EL (cell line): ENCODE measurements at places on chromosomes 13 and 19.
A peak's percentile ranks its signal among the peaks of the same experiment; 100 is the strongest.

DNA sequence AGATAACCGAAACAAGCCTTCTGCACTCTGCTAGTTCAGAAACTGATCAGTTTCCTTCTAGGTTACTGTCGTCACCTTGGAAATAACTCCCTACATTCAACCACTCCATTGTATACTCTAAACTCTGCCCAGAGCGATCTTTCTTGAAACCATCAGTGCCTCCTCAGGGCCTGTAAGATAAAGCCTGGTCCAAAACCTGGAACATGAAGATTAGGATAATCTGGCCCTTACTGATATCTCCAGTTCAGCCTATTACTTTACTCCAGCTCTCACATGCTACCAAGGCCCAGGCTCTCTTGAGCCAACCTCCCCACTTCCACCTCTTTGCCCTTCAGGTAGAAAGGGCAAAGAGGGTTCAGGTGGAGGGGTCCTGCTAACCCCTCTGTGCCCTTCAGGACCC is 125.3 kb upstream of the RXFP2 start:
- DNase-seq, result no peak

GRCh38 chr19:31613683-31614219 is 264.5 kb upstream of the TSHZ3 start:
- no peak for DNase-seq

- no peak for DNase-seq
These were observed 14.5 kb upstream of the TSPAN16 start for GRCh38 chr19:11281356-11282049.

- DNase-seq, result no peak
These were observed 4.2 kb upstream of the LRG1 start for GRCh38 chr19:4543842-4544647.

DNA sequence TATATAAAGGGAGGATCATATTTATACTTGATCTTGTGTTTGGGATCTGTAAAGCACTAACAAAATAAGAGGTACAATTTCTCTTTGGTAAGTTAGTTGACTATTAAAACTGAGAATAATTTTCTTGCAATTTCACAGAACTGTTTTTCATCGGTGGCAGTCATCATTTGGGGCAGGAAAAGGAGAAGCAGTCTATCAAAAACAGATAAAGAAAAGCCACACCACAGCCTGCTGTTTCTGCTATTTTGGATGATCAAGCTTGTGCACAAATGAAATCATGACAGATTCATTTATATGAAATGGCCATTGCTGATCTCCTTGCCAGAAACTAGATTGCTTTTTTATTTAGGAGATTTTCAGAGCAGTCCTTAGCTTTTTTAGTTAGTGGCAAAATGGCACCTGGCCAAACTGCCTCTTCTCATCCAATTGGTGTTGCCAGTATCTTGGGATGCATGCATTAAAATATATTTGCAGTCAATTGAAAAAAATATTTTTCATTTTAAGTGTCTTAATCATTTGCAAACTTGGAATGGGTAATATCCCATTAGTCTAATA is 326.0 kb downstream of the HS6ST3 start:
- DNase-seq, result no peak

DNA sequence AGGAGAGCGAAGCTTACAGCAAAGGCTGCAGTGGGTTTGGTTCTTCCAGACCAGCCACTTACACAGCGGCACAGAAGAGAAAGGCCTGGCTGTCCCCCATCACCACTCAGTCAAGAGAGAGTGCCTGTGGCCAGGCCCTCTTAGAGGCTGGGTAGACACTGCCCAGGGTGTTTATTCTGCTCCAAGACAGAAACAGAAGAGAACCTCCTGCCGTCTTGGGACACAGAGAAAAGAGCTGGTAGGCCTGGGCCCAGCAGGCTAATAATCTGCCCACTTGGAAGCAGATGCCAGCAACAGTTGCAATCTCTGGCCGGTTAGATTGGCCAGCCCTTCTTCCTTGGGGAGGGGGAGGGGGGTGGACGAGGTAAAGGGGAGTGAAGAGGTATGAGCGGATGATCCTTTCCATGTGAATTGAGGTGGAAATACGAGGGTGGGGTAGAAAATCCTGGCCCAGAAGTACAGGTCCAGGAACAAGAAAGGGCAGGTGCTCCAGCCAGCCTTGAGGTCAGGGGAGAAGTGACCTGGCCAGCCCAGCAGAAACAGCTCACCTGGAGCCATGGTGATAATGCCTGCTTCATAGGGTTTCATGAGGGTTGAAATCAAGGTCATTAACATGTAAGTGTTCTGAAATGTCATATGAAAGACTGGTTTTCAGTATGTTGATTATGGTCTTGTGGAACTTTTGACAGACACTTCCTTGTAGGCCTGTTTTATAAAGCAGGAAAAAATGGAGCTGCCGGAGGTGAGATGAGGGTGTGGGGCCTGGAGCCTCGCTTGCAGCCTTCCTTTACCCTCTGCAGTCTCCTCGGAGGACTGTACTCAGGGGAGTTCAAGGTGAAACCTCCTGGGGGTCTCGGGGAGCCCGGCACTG is 116.9 kb downstream of the SIPA1L3 start:
- DNase-seq, result no peak

DNA sequence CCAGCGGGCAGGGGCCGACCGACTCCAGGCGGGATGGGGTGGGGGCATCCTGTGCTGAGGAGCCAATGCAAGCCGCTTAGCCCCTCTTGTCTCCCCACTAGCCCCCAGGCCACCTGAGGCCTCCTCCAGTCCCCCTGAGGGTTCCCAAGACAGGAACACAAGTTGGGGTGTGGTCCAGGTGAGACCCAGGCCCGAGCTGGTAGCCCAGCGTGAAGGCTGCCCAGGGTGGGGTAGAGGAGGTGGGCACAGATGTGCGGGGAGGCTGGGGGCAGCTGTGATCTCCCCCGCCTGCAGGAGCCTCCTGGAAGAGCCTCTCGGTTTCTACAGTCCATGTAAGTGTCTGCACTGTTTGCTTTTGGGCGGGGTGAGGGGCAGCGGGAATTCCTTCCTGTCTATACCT is 10.4 kb downstream of the TLE6 start:
- no peak for DNase-seq

- peak; percentile 52 for DNase-seq
These were observed 30.1 kb upstream of the METTL21C start for GRCh38 chr13:102724923-102725322.

DNA sequence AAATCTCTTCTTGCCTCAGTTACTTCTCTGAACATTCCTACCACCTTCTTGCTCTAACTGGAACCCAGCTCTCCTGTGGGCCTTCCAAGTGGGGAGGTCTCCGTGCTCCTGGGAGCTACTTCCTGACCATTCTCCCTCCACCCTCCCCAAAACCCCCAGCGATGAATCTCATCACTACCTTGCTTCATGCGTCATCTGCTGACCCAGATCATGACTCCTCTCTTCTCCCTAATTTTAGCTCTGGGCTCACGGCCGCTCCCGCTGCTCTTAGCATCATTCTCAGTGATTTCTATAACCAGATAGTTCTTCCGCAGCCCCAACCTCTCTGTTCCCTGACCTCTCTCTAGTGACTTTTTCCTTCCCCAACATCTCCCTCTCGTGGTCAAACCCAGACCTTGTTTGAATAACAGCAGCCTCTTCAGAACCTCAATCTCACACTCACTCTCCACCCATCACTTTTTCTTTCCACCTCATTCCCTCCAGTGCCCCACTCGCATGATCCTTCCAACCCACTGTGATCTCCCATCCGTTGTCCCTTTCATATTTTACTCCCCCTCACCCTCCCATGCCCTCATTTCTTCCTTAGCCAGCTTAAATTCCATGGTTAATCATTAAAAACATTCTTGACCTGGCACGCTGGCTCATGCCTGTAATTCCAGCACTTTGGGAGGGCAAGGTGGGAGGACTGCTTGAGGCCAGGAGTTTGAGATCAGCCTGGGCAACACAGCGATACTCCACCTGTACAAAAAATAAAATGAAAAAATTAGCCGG is 21.8 kb downstream of the MRPS12 start:
- DNase-seq, result no peak

GRCh38 chr19:41968751-41969595 is 9.9 kb upstream of the RABAC1 start:
- DNase-seq, result no peak

DNA sequence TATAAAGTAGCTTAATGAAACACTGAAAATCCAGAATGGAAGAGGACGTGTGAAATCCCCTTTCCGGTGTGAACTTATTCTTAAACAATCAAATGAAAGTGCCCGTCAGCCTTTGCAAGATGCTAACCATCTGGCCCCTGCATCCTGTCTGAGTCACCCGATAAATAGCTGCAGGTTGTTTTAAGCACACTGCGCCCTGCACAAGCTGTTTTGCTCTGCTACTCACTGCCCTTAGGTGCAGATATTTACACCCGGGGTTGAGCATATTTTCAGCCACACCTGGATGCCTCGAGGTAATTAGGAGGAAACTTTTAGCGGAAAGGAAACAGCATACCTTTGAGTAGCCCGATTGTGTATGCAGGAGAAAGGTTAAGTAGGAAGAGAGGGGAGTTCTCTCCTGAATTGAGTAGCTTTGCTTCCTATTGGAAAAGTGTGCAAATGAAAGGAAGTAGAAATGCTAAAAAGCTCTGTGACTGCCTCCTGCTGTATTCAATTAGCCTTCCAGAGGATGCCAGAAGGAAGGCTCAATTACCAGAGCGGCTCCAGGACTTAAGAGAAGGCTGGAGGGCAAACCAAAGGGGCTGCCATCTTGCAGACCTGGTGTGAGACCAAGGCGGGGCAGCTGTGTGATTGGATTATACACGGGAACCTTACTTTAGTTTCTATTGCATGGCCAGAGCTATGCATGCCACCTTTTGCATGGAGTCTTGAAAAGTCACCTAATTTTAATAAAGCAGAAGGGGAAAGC is 42.5 kb downstream of the IRS2 start:
- peak; percentile 78 for DNase-seq

- DNase-seq, result no peak
These were observed 34.6 kb downstream of the CYP4F2 start for GRCh38 chr19:15863272-15863671.

GRCh38 chr13:78764665-78765064 is 105.7 kb upstream of the OBI1 start:
- no peak for DNase-seq

- no peak for DNase-seq
These were observed 4.4 kb upstream of the S1PR5 start for GRCh38 chr19:10521461-10522171.

DNA sequence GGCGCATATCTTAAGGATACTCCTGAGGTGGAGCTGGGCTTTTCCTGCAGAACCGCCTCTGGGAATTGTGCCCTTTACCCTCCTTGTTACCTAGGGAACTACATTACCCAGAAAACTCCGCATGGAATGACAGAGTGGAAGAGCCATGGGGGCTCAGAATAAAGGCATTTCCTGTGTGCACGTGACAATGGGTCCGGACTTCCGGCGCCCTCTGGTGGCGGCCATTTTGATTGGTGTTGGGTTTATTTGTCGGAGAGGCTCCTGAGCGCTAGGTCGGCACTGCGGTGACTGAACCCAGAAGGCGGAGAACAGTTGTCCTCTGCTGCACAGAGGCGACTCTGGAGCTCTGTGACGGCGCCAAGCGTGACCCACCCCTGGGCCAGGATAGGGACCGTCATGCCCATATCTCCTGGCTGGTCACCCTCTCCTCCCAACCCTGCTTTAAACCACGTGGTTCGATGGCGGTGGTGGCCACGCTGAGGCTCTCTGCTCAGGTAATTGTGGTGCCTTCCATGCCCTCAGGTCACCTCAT is at the start of gene ZNF587B:
ZNF587B (plus strand) TSS at position 229 of the 532 bp plus-strand sequence; CDS start at position 459, 230 bp downstream.
- peak; percentile 83 for DNase-seq

GRCh38 chr19:799076-799881 is 2.0 kb downstream of the PTBP1 start:
- DNase-seq, result peak; percentile 61

- peak; percentile 15 for DNase-seq
These were observed 601 bp downstream of the SLC46A3 start for GRCh38 chr13:28718196-28718542.

GRCh38 chr19:31071136-31071855 is 277.9 kb downstream of the TSHZ3 start:
- DNase-seq, result no peak

GRCh38 chr19:17078920-17079709 is 3.5 kb downstream of the MYO9B start:
- DNase-seq, result no peak
